ENCODE measurements at places on chromosomes 5 and 9.
A peak's percentile ranks its signal among the peaks of the same experiment; 100 is the strongest.

GRCh38 chr5:84272771-84273516 lies 111.7 kb downstream of the EDIL3 start:
- no peak for DNase-seq

GRCh38 chr9:120735415-120736126 lies 21.3 kb upstream of the MEGF9 start:
- DNase-seq = no peak

DNA sequence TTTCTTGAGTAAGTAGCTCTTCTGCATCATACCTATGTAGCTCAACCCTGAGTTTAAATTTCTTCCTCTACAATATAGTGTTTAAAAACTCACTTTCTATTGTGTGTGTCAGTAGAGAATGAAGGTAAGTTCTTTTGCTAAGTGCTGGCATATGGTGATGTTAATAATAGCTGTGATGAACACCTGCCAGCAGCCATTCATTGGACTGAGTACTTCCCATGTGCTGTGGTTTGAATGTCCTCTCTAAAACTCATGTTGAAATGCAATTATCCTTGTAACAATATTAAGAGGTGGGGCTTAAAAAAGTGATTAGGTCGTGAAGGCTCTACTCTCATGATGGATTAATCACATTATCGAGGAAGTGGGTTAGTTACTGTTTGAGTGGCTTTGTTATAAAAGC lies 645.2 kb upstream of the RGMB start:
- no peak for DNase-seq

DNA sequence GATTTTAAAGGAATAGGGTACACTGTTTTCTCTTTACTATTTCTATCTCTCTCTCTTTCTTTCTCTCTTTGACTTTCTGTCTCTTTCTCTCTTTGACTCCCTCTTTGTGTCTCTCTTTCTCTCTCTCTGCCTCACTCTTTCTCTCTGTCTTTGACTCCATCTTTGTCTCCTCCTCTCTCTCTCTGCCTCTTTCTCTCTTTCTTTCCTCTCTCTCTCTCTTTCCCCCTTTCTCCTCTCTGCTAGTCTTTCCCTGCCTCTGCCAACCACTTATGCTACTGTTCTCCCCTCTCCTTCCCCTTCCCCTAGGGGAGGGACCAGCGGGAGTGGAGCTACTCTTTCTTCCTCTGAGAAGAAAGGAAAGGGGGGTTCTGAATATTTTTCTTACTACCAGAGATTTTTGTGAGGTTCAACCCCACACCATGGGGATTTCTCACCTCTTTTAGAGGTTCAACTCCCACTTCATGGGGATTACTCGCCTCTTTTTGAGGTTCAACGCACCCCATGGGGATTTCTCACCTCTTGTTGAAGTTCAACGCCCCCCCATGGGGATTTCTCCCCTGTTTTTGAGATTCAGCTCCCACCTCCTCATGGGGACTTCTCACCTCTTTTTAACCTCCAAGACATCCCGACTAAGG lies 309.9 kb downstream of the NR3C1 start:
- DNase-seq = no peak

- peak; percentile 67 for DNase-seq
These were observed 25.0 kb upstream of the HMCN2 start for GRCh38 chr9:130240410-130241197.
